ENCODE measurements at places on chromosomes 4 and X. TPM values are rescaled to one million over a fixed set of nuclear protein-coding genes. Genes with fewer than 3 reads are reported as not detected.

Gene NDST4
- total RNA-seq = not detected

GRCh38 chr4:161583549-161583948, 580.3 kb downstream of the FSTL5 start:
- no peak for DNase-seq

GRCh38 chrX:97295954-97296353, 412.2 kb downstream of the RPA4 start:
- no peak for DNase-seq

- no peak for DNase-seq
Observed at GRCh38 chr4:153890761-153891160, 101.9 kb upstream of the SFRP2 start.

- DNase-seq = no peak
Observed at GRCh38 chr4:127759228-127759820, 22.8 kb upstream of the HSPA4L start.

Gene BMP3
- 0.47 TPM for total RNA-seq

Gene DGKK
- not detected for total RNA-seq

DNA sequence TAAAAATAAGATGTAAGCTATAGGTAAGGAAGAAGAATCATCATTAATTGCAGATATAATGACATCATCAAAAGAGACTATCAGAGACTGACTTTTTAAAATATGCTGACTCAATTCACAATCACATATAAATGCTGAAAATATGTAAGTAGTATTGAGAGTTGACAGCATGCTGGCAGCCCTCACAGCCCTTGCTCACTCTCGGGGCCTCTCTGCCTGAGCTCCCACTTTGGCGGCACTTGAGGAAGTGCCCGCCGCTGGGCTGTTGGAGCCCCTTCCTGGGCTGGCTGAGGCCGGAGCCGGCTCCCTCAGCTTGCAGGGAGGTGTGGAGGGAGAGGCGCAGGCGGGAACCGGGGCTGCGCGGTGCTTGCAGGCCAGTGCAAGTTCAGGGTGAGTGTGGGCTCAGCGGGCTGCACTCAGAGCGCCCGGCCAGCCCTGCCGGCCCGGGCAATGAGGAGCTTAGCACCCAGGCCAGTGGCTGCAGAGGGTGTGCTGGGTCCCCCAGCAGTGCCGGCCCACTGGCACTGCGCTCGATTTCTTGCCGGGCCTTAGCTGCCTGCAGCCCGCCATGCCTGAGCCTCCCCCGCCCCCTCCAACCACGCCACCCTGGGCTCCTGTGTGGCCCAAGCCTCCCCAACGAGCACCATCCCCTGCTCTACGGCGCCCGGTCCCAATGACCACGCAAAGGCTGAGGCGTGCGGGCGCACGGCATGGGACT, 68.9 kb downstream of the RAB28 start:
- DNase-seq = no peak

GRCh38 chrX:72143609-72143907, 11.8 kb upstream of the RTL5 start:
- no peak for DNase-seq

- no peak for DNase-seq
Observed at GRCh38 chrX:109533631-109534030, 3.0 kb upstream of the NXT2 start.

Gene CHIC1
- total RNA-seq = 2.3 TPM

DNA sequence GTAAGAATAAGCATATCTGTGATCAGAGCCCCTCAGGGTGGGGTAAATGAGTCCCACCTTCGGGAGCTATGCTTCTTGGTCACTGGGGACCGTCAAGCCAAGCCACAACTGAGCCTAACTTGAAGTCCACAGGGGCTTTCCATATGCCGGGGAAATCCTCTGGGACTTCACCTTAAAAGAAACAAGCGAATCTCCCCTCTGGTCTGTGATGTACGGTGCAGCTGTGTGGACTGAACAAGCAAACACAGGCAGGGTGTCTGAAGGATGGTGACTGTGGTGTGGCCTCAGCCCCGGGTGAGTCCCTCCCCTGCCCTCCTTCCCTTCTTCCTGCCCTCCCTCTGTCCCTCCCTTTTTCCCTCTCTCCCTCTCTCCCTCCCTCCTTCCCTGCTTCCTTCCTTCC, 29.7 kb upstream of the PPP2R2C start:
- peak; percentile 6 for DNase-seq

- DNase-seq = no peak
Observed at GRCh38 chr4:41214825-41215146, 444 bp upstream of the APBB2 start.

Gene ARSH
- not detected for total RNA-seq

GRCh38 chrX:37783305-37783704, 3.4 kb downstream of the CYBB start:
- no peak for DNase-seq

- no peak for DNase-seq
Observed at GRCh38 chr4:132998585-132999230, 150.4 kb upstream of the PCDH10 start.

- DNase-seq = no peak
Observed at GRCh38 chr4:71377561-71377960, 38.7 kb downstream of the SLC4A4 start.

Gene TRAM1L1
- not detected for total RNA-seq

Gene ABCG2
- 9.6 TPM for total RNA-seq

DNA sequence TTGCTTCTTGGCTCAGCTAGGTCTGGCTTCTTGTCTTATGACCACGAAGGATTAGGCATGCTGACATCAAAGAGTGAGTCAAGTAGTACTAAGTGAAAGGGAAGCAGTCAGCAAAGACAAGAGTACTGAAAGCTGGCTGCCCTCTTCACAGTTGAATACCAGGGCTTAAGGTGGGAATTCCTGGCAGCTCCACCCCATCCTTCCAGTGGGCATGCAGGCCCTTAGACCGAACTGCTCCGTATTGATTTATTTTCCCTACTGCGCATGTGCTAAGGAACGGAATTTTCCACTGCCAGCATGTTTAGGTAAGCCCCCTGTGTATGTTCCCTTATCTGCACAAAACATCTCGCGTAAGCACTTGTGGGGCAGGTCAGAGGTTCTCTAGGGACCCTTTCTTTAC, 2320.1 kb downstream of the ARAP2 start:
- DNase-seq = no peak

GRCh38 chr4:105634402-105635080, 73.9 kb downstream of the INTS12 start:
- no peak for DNase-seq

DNA sequence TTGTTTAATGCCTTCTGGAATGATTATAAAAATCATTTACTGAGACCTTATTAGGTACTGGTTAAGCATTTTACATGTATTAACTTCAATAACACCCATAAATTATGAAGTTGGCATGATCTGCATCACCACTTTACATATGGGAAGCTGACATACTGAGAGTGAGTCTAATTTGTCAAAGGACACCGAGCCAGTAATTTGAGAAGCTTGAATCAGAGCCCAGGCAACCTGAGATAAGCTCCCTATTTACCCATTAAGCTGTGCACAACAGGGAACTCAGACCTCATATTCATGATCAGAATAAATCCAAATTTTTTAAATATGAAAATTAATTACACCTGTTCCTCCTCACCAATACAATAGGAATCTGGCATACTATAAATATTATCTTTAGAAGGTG, 247.9 kb upstream of the EPHA5 start:
- DNase-seq = no peak

DNA sequence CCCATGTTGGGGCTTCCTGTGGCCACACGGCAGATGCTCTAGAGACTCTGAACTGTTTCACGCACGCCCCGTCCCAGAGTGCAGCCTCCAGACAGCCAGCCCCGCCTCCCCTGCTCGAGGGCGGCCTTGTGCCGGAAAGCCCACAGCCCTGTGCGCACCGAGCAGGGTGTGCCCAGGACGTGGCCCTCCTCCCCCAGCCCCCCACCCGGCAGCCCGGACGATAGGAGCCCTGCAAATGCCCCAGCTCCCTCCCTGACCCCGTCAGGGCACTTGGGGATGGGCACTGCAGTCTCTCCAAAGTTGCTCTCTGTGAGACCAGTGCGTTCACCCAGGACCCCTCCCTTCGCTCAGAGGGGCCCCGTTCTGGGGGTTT, 37.3 kb downstream of the ADRA2C start:
- DNase-seq = no peak

DNA sequence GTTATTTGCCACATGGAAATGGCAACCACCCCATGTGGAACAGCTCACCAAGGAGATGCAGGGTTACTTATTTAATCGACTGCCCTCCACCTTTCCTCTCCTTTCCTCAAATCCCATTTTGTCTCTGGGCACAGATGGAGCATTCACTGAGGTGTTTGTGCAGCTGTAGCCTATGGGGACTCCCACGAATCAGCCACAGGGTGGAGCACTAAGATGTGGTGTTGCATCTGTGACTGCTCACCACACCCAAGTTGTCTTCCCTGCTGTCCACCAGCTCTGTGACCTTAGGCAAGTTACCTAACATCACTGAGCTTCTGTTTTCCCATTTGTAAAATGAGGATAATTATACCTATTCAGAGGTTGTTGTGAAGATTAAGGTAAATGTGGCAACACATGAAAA, 252.4 kb upstream of the CPEB2 start:
- DNase-seq = no peak

DNA sequence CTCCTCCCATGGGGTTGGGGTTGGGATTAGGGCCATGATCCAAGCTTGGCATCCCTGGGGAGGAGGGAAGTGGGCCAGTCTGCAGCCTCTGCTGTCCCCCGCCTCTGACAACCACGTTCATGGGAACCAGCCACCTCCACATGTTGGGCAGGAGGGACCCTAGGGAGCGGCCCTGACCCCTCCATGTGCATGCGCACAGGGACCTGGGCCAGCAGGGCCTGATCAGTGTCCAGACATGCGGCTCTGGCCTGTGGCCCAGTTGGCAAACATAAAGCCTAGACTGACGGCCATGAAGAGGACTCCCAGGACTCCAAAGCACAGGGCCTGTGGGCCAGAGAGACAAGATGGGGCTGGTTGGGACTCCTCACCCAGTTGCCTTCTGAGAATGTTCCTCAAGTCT, 11.3 kb downstream of the SLC38A5 start:
- no peak for DNase-seq

Gene RAPGEF2
- total RNA-seq = 90.4 TPM

GRCh38 chr4:78529569-78530209, 21.9 kb upstream of the ANXA3 start:
- DNase-seq = no peak

DNA sequence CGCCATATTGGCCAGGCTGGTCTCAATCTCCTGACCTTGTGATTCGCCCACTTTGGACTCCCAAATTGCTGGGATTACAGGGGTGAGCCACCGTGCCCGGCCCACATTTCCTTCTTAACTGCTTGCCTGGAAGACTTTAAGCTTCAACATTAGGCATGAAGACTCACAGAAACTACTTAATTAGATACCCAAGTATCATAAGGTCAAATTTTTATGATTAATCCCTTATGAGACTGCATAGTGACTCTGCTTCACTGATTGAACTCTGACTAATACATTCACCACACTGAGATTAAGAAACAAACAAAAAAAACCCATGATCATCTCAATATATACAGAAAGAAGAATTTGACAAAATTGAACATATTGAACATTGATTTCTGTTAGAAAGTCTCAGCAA, 87.4 kb upstream of the KCTD8 start:
- no peak for DNase-seq

DNA sequence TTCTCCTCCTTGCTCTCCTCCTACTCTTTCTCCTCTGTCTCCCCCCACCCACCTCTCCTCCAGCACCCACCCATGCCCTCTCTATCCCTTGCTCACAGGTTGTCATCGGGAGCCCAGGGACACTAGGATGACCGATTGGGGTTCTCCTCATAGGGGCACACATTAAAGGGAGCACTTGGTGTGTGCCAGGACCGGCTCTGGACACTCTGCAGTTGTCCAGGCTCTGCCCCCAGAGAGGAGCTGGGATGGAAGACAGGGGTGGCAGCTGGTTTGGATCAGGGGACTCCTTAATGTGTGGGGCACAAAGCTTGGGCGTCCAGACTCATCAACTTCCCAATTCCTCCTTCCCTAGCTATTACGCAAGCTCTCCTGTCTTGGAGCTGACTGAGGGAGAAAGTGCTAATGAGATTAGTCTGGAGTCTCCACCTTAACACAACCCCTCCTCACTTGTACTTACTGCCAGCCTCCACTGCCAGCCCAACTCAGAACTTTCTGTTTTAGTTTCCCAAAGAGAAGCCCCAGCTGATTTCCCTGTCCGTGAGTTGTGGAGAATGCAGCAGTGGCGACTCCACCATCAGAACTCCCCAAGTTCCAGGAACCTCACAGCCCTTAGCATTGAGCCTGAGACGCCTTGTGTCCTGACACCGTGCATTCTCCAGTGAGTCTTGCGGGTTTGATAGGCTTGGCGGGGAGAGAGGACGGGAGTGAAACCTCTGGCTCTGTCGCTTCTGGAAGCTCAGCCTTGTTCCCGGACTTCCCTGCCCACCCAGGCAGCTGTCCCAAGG, 52.2 kb downstream of the CXorf49B start:
- DNase-seq = no peak

- no peak for DNase-seq
Observed at GRCh38 chr4:2615821-2616220, 79.4 kb downstream of the FAM193A start.

DNA sequence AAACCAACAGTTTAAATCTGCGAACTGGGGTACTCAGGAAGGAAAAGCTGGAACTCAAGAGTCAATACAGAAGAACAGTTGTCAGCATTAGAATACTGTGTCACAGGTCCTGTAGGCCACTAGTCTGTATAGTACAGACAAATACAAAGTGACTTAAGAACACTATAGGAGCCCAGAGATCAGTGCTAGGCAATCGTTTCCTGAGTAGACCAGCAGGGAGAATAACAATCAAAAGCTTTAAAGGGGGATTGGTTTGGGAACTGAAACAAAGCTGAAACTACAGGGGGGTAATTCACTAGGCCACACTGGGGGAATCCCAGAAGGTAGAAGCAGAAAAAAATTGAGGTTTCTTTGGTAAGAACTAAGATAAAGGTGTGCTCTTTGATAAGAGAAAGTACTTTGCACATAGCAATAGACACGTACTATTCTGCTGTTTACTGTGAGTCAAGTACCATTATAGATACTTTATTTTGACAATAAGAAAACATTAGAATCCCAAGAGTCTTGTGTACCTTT, 339.7 kb downstream of the PCDH19 start:
- DNase-seq = no peak
